ENCODE measurements at places on chromosomes 5 and 9. TPM values are rescaled to one million over a fixed set of nuclear protein-coding genes. Genes with fewer than 3 reads are reported as not detected.

DNA sequence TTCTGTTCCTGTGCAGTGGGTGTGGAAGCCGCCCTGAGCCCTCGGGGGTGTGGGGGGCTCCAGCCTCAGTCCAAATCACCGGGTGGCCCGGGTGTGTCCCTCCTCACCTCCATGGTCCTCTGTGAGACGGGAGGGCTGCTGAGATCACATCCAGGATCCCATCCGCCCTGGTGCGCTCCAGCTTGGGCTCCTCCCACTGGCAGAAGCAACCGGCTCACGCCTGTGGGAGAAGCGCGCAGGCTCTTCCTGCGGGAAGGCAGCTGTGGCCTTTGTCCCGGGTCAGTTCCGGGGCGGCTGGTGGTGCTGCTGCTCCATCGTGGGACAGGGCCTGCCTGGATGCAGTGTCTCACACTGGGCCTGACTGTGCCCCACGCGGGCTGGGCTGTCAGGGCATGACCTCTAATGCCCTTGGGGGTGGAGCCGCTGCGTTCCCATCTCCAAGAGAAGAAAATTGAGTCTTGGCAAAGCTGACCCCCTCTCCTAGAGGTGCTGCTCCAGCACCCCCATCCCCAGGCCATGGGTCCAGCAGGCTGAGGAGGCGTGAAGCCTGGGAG, 18.5 kb downstream of the OLFM1 start:
- no peak overlapping the region for H3K27ac ChIP-seq
- no peaks in the 10 kb centered on the region for H3K4me1 ChIP-seq
- no peak for DNase-seq
- H3K4me3 ChIP-seq = no peak overlapping the region
- H3K27me3 ChIP-seq = peaks cover 28% of the 10 kb centered on the region

DNA sequence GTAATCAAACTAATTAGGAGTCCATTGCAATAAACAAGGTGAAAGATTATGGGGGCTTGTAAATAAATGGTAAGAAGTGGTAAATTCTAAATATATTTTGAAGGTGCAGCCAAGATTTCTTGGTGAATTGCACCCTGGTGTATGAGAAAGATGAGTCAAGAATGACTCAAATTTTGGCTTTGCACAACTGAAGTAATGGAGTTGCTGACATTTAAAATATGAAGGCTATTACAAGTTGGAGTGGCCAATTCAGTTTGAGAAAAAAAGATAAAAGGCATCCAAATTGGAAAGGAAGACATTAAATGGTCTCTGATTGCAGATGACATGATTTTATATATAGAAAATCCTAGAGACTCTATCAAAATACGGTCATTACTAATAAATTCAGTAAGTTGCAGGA, 2330.6 kb downstream of the MAT2B start:
- DNase-seq = no peak
- H3K27me3 ChIP-seq = no peaks in the 10 kb centered on the region
- H3K36me3 ChIP-seq = no peaks in the 10 kb centered on the region
- H3K4me1 ChIP-seq = no peaks in the 10 kb centered on the region

DNA sequence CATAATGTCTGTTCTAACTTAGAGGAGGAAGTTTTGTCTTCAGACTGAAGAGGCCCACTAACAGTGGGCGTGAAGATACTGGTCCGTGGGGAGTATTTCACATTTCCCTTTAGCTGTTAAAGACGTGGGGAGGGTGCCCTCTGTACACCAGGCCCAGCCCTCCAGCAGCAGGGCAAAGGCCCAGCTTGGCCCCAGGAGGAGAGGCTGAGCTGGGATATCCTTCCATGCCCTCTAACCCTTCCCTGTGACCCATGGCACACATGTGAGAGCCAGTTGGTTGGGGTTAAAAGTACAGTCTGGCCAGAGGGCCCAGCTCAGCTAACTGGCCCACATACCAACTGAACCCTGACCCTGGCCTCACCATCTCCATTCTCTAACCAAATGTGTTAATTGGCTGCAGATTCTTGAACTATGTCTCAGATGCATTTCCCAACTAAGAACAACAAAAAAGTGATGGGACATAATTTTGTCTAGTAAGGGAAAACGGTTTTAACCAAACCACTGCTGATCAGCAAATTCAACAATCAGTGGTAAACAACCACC, 74.4 kb downstream of the LHFPL2 start:
- no peaks in the 10 kb centered on the region for H3K4me1 ChIP-seq
- peaks cover 8% of the 10 kb centered on the region for H3K27me3 ChIP-seq
- H3K4me3 ChIP-seq = no peak overlapping the region
- no peaks in the 10 kb centered on the region for H3K36me3 ChIP-seq

DNA sequence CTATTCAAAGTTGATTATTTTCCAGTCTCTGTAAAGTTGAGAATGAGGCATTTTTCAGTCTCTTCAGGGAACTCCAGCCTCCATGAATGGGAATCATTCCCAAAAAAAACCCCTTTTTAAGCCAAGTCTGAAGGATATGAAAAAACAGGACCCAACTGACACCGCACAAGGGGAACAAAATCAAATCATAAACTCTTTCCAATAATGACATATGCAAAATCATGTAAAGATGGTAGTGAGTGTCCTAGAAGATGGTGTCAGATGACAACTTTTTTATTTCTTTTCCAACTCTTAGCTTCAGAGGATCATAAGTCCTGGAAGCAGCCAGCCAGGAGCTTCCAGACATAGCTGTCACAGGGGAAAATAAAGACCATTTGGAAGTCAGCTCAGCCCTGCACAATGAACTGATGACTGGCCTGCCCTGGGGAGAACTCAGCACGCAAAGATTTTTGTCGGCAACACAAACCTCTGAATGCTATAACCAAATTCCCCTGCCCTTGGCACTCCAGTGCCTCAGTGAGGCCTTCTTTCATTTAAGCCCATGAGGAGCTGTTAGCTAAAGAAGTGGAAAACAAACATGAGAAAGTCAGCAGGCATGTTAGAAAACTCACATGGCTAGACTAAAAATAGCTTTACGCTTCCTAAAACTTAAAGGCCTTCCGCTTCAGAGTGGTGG, 85.4 kb downstream of the SLC1A3 start:
- peaks cover 15% of the 10 kb centered on the region for H3K4me1 ChIP-seq
- DNase-seq = no peak
- H3K36me3 ChIP-seq = no peaks in the 10 kb centered on the region
- H3K27ac ChIP-seq = no peak overlapping the region
- peaks cover 26% of the 10 kb centered on the region for H3K27me3 ChIP-seq

GRCh38 chr9:32580631-32581300, 7.8 kb upstream of the NDUFB6 start:
- no peaks in the 10 kb centered on the region for H3K36me3 ChIP-seq
- H3K27me3 ChIP-seq = peaks cover 26% of the 10 kb centered on the region
- no peak overlapping the region for H3K27ac ChIP-seq
- no peak overlapping the region for H3K4me3 ChIP-seq
- DNase-seq = no peak

GRCh38 chr5:156477196-156477595, 150.2 kb downstream of the SGCD start:
- no peak for DNase-seq
- peaks cover 23% of the 10 kb centered on the region for H3K4me1 ChIP-seq
- H3K27me3 ChIP-seq = peaks cover 14% of the 10 kb centered on the region

- peak overlapping the region; percentile 40 for H3K27ac ChIP-seq
- peaks cover 6% of the 10 kb centered on the region for H3K36me3 ChIP-seq
- peaks cover 46% of the 10 kb centered on the region for H3K4me1 ChIP-seq
- H3K4me3 ChIP-seq = peak overlapping the region; percentile 49
- H3K27me3 ChIP-seq = no peaks in the 10 kb centered on the region
These were observed 2.9 kb downstream of the SEC24A start for GRCh38 chr5:134651531-134651930.

- H3K36me3 ChIP-seq = no peaks in the 10 kb centered on the region
- peaks cover 46% of the 10 kb centered on the region for H3K27me3 ChIP-seq
- H3K4me1 ChIP-seq = no peaks in the 10 kb centered on the region
- no peak overlapping the region for H3K4me3 ChIP-seq
- H3K27ac ChIP-seq = no peak overlapping the region
- DNase-seq = no peak
These were observed 233.7 kb downstream of the ARHGEF28 start for GRCh38 chr5:73859696-73860095.

DNA sequence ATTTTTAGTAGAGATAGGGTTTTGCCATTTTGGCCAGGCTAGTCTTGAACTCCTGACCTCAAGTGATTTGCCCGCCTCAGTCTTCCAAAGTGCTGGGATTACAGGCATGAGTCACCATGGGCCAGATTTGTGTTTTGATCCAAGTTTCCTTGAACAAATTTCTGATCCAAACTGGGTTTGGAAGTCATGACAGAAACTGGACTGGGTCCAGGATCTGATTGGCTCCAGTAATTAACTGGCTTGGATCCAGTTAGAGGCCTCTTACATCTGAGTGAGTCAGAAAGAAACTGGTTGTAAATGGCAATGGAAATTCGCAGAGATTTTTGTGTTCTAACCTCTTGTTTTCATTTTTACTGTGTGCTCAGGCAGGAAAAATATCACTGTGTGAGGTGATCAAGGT, 141.6 kb downstream of the SLC25A46 start:
- H3K4me1 ChIP-seq = no peaks in the 10 kb centered on the region
- no peak overlapping the region for H3K4me3 ChIP-seq
- H3K27ac ChIP-seq = no peak overlapping the region
- H3K36me3 ChIP-seq = no peaks in the 10 kb centered on the region

DNA sequence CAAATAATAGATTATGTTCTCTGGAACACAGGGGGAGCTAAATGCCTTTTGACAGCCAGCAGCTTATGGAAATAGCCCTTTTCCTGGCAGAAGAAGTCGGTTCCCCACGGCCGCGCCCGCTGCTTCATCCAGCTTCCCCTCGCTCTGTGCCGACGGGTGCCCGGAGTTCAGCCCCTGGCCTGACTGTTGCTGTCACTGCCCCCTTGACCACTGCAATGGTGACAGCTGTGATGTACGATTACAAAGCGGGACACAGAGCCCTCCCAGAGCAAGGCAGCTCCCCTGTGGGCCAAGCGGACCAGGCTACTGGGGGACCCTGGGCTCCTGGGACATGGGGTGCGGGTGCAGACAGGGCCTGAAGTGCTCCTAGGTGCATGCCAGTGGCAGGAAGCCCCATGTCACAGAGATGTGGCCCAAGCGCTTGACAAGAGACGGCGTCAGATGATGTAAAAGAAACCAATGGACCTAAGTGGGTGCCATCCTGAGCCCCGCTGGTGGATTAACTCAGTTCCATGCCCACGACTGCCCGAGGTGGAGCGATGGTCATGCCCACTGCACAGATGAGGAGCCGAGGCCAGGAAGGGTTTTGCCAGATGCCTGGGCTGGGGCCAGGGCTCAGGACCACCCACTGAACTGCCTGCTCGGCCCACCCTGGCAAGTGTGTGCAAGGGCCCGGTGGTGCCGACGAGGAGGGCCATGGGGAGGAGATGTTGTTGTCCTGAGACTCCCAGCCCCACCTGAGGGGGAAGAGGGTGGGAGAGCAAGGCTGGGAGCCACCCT, 13.2 kb upstream of the CLPTM1L start:
- no peaks in the 10 kb centered on the region for H3K4me1 ChIP-seq
- H3K27ac ChIP-seq = no peak overlapping the region
- no peak overlapping the region for H3K4me3 ChIP-seq
- H3K27me3 ChIP-seq = no peaks in the 10 kb centered on the region
- H3K36me3 ChIP-seq = no peaks in the 10 kb centered on the region

DNA sequence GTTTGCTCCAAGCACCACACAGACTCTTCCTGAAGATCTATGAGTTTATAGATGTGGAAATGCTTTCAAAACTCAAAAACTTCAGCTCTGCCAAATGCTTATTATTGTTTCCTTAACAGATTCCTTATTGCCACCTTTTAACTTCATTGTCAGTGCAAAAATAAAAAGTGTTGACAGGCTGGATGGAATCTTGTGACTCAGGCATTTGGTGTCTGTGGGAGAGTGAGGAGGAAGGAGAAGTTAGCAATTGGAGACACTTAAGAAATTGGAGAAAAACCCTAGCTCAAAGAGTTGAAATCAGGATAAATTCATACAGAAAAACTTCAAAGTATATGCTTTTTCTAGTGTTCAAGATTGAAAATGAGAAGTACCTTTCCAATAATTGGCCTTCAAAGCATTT, 140.6 kb upstream of the PUM3 start:
- no peaks in the 10 kb centered on the region for H3K4me1 ChIP-seq
- H3K27ac ChIP-seq = no peak overlapping the region
- no peak for DNase-seq

- peaks cover 71% of the 10 kb centered on the region for H3K4me1 ChIP-seq
- H3K4me3 ChIP-seq = no peak overlapping the region
- H3K27me3 ChIP-seq = no peaks in the 10 kb centered on the region
- H3K27ac ChIP-seq = peak overlapping the region; percentile 30
- no peak for DNase-seq
- H3K36me3 ChIP-seq = peaks cover 3% of the 10 kb centered on the region
These were observed 36.9 kb downstream of the C5orf15 start for GRCh38 chr5:133931546-133931945.

DNA sequence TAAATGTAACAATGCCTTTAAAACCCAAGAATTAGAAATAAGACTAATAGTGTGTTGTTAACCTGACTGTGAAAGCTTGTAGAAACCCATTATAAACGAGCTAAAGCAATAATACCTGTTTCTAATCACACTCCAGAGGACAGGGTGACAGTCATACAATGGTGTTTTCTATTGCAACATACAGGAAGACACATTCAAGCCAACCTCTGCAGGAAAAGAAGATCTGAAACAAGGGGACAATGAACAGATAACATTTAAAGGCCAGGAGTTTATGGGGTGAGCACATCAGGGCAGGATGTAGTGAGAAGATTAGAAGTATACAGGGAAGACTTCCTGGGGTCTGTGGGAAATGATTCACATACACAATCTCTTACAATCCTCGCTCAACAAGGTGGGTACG, 13.8 kb downstream of the BARHL1 start:
- H3K27me3 ChIP-seq = peaks cover 16% of the 10 kb centered on the region
- DNase-seq = no peak
- H3K27ac ChIP-seq = no peak overlapping the region
- H3K4me1 ChIP-seq = no peaks in the 10 kb centered on the region

GRCh38 chr5:68456756-68457217, 241.2 kb downstream of the PIK3R1 start:
- peaks cover 18% of the 10 kb centered on the region for H3K27me3 ChIP-seq
- DNase-seq = no peak
- no peak overlapping the region for H3K4me3 ChIP-seq
- H3K4me1 ChIP-seq = peaks cover 14% of the 10 kb centered on the region
- no peaks in the 10 kb centered on the region for H3K36me3 ChIP-seq
- no peak overlapping the region for H3K27ac ChIP-seq

- H3K27me3 ChIP-seq = peaks cover 12% of the 10 kb centered on the region
- H3K36me3 ChIP-seq = no peaks in the 10 kb centered on the region
- no peak overlapping the region for H3K27ac ChIP-seq
- H3K4me3 ChIP-seq = no peak overlapping the region
- no peaks in the 10 kb centered on the region for H3K4me1 ChIP-seq
- no peak for DNase-seq
These were observed 37.7 kb upstream of the PDE8B start for GRCh38 chr5:77172713-77173328.

SPATA31A1 gene
- total RNA-seq = not detected

HRCT1 gene
- not detected for total RNA-seq

LEAP2 gene
- total RNA-seq = 5.0 TPM

PDE8B gene
- 0.36 TPM for total RNA-seq

TICAM2 gene
- total RNA-seq = 2.1 TPM

MOB3B gene
- total RNA-seq = 1.3 TPM

ELAVL2 gene
- not detected for total RNA-seq
